ENCODE measurements at places on chromosomes 7 and 10.

- no peak for DNase-seq
Observed at GRCh38 chr10:72541337-72541736, 84.5 kb downstream of the MICU1 start.

DNA sequence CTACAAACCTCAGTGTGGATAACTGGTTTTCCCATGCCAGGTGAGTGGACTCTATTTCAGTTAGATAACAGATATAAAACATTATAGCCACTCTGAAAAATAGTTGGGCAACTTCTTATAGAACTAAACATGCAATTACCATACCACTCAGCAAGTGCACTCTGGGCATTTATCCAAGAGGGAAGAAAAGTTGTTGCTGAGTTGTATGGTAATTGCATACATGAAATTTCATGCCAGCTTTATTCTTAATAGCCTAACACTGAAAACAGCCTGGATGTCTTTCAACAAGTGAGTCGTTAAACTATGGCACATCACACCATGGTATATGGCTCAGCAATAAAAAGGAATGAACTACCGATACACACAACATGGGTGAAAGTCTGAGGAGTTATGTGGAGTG, 10.6 kb upstream of the UPP1 start:
- no peak for DNase-seq

GRCh38 chr7:15175152-15175551, 272.6 kb upstream of the DGKB start:
- DNase-seq: no peak

- no peak for DNase-seq
Observed at GRCh38 chr10:71596759-71597158, 122.8 kb downstream of the C10orf105 start.

GRCh38 chr7:108146070-108146842, 16.1 kb upstream of the LAMB4 start:
- peak; percentile 84 for DNase-seq

GRCh38 chr10:79184657-79185056, 115.9 kb downstream of the ZMIZ1 start:
- DNase-seq: no peak

DNA sequence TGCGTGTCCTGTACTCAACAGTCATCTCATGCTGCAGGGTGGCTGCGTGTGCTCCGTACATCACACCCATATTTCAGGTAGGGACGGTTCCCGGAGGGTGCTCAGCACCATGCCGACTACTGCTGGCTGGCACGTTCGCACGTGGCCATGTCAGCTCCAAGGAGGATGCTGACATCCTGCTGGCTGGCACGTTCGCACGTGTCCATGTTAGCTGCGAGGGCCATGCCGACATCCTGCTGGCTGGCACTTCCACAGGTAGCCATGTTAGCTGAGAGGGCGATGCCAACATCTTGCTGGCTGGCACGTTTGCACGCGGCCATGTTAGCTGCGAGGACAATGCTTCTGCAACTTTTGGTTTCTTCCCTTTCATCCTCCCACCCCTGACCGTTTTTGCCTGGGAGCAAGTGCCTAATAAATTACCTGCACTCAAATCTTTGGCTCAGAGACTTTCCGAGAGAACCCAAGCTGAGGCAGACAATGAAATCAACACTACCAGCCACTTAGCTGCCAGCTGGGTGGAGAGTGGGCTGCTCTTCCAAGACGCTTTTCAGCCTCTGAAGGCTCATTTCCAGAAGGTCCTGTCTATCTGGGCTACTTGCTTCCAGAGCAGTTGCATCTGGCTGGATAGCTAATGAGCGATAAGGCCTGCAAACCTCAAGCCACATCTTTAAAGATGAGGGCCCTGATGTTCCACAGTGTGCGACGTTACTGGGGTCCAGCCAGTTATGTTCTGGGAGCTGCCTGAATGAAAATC, 104.6 kb downstream of the WDR37 start:
- DNase-seq: no peak

DNA sequence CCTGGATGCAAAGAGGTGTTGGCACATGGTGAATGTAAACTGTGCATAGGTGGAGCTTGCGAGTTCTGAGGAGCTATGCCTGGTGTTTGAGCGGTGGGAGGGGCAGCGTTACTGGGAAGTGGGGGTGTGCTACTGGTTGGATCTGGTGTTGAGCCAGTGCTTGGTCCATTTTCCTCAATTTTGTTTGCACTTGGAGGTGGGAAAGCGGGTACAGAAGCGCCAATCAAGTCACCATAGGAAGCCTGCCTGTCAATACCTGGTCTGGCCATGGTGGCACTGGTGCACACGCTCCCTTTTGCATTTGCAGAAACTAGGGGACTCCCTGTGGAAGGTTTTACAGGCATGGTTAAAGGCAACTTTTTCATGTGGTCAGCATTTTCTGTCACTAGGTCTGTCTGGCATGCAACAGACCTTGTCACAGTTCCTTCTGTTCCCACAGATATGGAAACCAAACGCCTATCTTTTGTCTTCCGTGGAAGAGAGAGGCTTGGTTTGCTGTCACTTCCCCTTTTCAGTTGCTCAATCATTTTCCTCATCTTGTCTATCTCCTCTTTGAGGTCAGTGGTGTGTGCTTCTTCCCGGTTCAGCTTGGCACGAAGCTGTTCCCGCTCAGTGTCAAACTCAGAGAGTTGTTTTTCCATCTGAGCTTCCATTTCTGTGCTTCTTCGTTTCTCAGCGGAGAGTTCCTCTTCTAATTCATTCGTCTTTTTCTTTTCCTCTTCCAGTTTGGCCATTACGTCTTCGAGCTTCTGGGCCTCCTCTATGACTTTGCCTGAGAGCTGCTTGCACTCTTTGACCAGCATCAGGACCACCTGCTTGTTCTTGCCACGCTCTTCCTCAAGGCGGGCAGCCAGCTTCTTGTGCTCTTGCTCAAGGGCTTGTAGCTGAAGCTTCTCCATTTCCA, 81.1 kb downstream of the CTTNBP2 start:
- DNase-seq: no peak

DNA sequence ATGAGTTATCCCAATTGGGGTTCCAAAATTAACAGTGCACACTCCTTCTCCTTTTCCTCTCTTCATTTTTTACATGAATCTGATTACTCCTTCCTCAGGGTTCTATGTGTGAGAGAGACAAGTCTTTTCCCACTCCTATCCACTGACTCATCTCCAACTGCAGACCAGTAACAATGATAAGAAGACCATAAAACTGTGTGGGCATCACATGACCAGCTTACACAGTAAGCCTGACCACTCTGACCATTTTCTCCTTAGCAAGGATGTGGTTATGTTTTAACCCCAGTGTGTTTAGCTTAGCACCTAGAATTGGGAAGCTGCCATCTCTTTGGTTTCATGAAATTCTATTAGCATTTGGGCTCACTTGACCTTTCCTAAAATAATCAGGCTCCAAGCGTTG, 145.0 kb upstream of the CALCR start:
- DNase-seq: no peak

GRCh38 chr10:44413416-44413815, 28.5 kb upstream of the CXCL12 start:
- no peak for DNase-seq

GRCh38 chr10:78327778-78328591, 294.3 kb downstream of the RPS24 start:
- DNase-seq: peak; percentile 10

GRCh38 chr7:50851451-50851850, 68.8 kb upstream of the GRB10 start:
- no peak for DNase-seq

GRCh38 chr7:13920053-13920697, 69.3 kb downstream of the ETV1 start:
- DNase-seq: peak; percentile 90

GRCh38 chr10:30863516-30864210, 168.0 kb downstream of the ZNF438 start:
- DNase-seq: no peak

- no peak for DNase-seq
Observed at GRCh38 chr10:126564326-126564888, 106.1 kb downstream of the C10orf90 start.

GRCh38 chr7:92835851-92836488, 403 bp downstream of the CDK6 start:
- peak; percentile 54 for DNase-seq

DNA sequence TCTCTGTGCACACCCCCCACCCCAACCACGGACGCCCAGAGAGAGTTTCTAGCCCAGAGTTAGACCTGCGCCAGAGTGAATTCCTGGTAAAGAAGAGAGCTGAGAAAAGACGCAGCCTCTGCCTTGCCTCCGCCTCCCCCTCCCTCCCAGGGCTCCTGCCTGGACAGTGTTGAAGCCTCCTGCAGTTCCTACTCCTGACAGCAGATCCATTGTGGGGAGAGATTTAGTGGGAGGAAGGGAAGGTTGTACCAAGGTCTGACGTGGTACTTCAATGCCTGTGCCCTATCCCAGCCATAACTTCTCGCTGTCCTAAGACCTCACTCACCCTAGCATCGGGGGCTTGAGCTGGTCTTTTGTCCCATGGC, 952 bp downstream of the SRRM3 start:
- DNase-seq: no peak

- DNase-seq: peak; percentile 72
Observed at GRCh38 chr10:48533951-48534720, 70.7 kb downstream of the ARHGAP22 start.

DNA sequence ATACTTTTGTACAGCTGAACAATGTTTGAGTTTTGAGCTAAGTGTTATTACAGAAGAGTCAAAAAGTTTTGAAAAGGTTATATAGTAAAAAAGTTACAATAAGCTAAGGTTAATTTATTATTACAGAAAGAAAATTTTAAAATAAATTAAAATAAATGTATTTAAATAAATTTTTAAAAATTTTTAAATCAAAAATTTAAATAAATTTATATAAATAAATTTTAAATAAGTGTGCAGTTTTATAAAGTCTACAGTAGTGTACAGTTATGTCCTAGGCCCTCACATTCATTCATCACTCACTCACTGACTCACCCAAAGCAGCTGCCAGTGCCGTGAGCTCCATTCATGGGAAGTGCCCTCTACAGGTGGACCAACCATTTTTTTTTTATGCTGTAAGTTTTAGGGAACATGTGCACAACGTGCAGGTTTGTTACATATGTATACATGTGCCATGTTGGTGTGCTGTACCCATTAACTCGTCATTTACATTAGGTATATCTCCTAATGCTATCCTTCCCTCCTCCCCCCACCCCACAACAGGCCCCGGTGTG, 462.9 kb upstream of the ZMIZ1 start:
- DNase-seq: no peak

Data from femur (tissue), 1 donor.